ENCODE measurements at places on chromosomes 7 and 10.

DNA sequence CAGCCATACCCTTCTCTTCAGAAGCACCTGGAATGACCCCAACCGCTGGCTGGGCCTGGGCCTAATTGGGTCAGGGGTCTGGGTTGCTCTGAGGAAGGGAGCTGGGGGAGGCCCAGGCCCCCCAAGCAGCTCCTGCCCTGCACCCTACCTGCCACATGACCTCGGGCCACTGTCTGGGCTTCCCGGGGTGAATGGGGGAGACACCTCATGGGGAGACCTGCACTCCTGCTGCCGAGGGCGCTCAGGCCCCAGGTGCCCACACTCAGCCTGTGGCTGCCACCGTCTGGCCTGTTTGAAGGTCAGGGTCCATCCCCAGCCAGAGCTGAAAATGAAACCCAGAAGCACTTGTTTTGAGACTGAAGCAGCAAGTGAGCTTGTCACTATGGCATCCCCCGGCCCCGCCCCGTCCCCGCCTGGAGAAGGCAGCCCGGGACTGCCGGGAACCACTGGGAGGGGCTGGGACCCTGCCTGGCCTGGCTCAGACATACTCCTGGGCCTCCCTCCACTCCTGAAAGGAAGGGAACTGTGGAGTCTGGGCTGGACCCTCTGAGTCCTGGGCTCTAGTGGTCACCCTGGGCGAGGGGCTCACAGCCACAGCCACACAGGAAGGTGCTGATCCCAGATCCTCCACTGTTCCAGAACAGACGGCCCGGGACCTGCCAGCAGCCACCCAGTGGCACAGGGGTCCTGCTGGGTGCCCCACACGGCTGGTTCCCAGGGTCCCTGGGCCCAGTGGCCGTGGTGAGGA lies 7.4 kb upstream of the MICALL2 start:
- DNase-seq: no peak

DNA sequence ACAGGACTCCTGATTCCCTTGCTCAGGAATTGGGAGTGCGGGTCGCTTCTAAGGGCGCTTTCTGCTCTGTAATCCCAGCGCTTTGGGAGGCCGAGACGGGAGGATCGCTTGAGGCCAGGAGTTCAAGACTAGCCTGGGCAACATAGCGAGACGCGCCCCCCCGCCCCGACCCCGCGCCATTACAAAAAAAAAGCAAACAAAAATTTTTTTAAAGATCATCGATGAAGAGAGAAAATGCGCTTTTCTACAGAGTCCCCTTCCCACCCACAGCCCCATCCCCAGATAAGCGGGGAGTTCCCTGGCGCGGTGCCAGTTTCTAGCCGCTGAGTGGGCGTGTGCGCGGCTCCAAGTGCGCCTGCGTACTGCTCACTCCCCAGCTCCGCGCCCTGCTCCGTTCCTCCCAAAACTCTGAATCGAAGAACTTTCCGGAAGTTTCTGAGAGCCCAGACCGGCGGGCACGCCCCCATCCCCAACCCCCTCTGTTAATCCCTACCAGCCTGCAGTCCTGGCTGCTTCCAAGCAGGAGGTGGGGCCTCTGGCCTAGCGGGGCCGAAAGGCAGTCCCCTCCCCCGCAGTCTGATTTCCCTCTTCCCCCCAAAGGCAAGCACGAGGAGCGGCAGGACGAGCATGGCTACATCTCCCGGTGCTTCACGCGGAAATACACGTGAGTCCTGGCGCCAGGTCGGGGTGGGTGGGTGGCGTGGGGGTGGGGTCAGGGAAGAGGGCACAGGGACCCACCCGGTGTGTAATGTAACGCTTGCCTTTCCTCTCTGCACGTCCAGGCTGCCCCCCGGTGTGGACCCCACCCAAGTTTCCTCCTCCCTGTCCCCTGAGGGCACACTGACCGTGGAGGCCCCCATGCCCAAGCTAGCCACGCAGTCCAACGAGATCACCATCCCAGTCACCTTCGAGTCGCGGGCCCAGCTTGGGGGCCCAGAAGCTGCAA lies 1.0 kb downstream of the HSPB1 start:
- peak; percentile 62 for DNase-seq

GRCh38 chr10:32149252-32149955 lies 93.2 kb upstream of the KIF5B start:
- DNase-seq: no peak

DNA sequence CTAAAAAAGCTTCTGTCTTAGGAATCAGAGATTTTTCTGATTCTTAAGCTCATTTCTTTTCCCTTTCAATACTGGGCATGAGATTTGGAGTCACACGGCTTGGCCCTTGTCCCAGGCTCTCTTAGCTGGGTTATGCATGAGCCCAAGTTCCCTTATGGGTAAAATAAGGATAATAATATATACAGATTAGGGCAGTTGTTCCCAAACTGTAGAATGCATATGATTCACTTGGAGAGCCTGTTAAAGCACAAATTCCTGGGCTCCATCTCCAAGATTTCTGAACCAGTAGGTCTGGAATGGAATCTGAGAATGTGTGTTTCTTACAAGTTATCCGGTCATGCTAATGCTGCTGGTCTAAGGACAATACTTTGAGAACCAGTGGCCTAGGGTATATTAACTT lies 154.0 kb downstream of the REEP3 start:
- DNase-seq: no peak

Measured in stimulated activated CD8-positive, alpha-beta memory T cell treated with anti-CD3 and anti-CD28 coated beads, Interleukin-4, amount 100 ng/mL, for 4 hours (primary cell).